MV-4-11 (cell line): ENCODE measurements at places on chromosomes 12 and 14.

DNA sequence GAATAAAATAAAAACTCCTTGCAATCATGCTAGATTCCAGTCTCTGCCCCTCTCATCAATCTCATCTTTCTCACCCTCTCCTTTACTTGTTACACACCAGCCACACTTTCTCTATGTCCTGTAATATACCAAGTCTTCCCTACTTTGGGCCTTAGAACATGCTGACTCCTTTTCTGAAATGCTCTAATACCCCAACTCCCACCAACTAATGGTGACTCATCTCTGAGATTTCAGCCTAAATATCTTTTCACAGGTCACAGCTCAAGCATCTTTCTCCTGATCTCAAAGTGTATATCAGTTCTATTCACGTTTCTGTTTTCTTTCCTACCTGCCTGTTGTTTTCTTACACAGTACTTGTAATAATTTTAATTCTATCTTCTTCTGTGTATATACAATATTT lies 378.9 kb upstream of the PRICKLE1 start:
- DNase-seq, result no peak

DNA sequence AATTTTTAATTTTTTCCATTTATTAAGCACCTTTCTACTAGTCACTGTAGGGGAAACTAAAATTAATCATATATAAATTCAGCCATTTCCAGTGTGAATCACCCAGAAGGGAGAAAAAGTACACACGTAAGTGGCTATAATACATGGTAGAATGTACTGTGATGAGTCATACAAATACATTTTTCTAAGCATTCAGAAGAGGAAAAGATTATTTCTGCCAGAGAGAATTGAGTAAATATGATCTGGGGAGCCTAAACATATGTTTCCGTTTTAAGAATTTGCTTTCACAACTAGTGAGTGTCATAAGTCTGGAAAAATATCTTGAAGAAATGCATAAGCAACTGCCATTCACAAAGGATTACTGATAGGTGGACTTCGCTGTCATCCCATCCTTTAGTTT lies 102.8 kb downstream of the TGFB3 start:
- peak; percentile 93 for DNase-seq

GRCh38 chr12:42568952-42569915 lies 20.3 kb downstream of the PRICKLE1 start:
- peak; percentile 57 for DNase-seq

DNA sequence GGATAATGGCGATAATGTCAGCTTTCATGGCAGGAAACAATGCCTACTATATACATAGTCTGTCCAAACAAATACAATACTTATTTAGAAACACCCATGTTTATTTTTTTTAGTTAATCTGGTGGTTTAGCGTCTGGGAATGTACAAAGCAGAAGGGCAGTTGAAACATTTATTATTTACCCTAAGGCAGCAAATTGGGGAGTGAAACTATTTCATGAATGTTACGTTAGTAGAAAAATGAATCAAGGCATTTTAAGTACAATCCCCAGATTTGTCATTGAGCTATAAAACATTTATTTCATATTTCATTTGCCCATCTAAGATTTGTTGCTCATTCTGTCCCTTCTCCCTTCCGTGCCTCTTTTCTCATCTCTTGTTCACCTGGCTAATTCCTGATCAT lies 87.1 kb upstream of the ATF1 start:
- no peak for DNase-seq

- no peak for DNase-seq
These were observed 19.0 kb upstream of the SERPINA4 start for GRCh38 chr14:94542111-94542810.

DNA sequence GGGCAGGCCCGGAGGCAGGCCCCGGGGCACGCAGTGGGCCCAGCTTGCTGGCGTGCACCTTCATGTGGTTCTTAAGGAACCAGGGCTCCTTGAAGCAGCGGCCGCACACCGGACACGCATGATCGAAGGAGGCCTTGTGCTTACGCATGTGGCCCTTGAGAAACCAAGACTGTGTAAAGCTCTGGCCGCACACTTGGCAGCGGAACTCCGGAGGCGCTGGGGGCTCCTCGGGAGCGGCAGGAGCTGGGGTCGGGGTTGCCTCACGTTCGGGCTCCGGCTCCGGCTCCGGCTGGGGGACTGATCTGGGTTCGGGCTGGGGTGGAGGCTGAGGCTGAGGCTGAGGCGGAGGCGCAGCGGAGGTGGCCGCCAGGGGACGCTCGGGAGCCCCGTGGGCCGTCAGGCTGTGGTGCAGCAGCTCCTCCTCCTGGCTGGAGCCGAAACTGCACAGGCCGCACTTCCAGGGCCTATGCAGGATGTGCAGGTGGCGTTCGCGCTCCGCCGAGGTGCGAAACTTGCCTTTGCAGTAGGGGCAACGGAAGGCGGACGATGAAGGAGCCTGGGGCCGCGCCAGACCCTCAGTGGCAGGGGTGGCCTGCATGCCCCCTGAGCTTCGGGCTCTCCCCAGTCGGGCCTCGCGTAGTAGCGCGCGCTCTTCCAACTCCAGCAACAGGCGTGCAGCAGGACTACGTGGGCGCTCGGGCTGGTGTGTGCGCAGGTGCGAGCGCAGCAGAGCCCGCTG lies 6.0 kb downstream of the ZNF219 start:
- peak; percentile 43 for DNase-seq

- DNase-seq, result no peak
These were observed 37.0 kb downstream of the GPR137C start for GRCh38 chr14:52589646-52590045.

DNA sequence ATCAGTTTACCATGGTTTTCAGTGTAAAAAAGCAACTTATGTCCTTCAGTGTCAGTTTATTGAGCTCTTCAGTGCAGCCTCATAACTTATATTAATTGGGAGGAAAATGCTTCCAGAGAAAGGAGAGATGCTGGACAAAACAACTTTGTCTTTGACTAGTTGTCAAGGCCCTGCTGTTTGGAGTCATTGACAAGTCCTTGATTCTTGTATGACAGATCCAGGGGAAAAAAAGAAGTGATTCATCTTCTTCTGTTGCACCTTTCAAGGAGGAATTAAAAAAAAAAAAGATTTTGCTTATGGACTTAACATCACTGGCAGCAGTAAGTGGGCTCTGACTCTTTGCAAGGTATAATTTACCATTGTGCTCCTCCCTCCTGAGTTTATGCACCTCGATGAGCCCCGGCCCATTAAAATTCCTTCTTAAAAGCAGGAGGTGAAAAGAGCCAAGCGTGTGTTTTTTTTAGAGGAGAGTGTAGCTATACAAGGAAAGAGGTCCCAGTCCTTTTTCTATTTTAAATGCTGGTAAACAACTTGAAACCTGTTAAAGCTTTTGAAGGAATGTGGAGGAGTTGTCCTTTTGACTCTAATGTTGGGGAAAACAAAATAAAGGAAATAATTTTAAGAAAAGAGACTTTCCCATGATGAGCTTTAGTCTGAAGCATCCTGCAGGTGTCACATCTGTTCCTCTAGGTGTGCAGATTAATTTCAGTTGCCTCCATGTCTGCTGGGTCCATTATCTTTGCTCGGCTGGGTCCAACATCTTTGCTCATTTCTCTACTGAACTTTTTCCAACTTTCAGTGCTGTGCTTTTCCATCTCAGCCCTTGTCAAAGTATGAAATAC lies 431.6 kb downstream of the RAD51B start:
- no peak for DNase-seq

GRCh38 chr14:97301931-97302559 lies 504.9 kb downstream of the VRK1 start:
- DNase-seq, result no peak

DNA sequence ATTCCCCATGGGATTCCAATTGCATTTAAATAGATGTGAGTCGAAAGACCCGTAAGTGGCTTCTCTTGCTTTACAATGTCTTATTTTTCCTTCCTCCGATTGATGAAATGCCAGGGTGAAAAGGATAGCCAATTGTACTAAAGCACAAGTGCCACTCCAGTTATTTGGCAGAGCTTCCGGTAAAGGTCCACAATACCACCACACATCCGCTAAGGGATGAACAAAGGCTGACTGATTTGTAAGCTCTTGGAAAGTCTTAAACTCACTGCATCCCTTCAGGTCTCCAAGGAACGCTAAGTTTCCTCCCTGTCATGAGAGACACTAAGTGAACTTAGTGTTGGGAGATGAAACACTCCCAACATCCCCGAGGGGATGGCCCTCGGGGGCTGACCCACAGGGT lies 21.2 kb upstream of the RNASE1 start:
- DNase-seq, result no peak

DNA sequence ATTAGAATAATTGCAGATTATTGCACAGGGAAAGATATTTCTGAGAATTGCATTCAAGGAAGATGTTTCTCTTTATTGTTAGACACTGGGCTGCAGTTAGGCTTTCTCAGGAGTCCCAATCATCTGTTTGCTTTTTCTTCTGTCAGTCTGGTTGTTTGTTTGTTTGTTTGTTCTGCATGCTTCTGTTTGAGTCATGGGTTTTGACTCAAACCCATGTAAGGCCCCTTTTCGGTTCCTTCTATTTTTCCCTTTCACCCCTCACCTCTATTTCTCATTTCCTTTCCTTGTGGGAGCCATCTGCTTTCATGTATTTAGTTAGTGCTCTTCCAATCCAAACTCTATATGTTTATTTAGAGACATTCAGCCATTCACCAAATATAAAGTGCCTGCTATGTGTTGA lies 25.1 kb upstream of the CISTR start:
- no peak for DNase-seq
